ENCODE measurements at places on chromosomes 2 and 18. TPM values are rescaled to one million over a fixed set of nuclear protein-coding genes. Genes with fewer than 3 reads are reported as not detected.

DNA sequence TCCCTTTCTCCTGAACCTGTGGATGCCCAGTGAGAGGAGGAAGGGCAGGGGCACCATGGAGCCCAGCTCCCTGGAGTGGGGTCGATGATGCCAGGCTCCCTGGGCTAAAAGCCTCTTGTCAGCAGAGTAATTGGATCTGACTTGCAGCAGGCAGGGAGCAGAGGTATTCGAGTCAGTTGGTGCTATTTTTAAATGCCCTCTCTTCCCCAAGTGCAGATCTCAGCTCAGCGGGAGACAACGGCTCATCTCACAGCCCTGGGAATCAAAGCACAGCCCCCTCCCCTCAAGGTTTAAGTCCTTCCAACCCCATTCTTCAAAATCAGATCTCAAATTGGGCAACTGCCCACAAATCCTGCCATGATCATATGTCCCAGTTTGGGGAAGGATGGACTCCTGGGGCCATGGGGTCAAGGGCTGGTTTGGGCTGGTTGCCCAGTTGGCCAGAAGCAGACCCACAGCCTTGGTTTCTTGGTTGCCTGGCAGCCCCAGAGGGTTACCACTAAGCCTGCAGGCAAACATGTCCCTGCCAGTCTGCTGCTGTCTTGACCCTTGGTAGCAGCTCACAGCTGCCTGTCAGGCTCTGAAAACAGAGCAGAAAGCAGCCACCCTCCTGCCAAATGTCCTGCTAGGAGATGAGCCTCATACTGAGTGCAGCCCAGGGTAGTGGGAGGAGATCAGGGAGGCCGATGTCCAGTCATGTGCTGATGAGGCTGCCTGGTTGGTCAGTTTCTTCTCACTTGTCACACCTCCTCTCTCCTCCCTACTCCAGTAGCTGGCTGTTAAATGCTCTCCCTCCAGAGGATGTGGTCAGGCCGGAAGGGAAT is 244.9 kb downstream of the LOXHD1 start:
- peak; percentile 35 for DNase-seq

DNA sequence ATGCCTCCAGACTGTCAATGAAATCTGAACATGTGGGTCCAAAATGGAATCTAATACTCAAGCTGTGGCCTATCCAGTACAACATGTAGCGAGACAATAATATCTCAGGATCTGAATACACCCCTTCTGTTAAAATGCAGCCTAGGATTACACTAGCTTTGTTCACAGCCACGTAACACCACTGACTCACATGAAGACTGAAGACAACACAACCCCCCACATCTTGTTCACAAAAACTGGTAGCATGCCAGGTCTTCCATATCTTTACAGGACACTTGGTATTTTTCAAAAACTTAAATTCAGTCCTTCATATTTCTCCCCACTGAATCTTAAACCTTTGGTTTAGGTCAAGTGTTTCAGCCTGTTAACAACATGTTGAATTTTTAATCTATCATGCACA is 84.2 kb downstream of the SLC8A1 start:
- no peak for DNase-seq

GRCh38 chr18:75322206-75322605 is 105.3 kb downstream of the SMIM21 start:
- no peak for DNase-seq

GRCh38 chr2:231012463-231012862 is 16.5 kb downstream of the SPATA3 start:
- DNase-seq = no peak

The GKN2 gene
- polyA plus RNA-seq = not detected

GRCh38 chr2:120428748-120429147 is 82.8 kb downstream of the INHBB start:
- no peak for DNase-seq

DNA sequence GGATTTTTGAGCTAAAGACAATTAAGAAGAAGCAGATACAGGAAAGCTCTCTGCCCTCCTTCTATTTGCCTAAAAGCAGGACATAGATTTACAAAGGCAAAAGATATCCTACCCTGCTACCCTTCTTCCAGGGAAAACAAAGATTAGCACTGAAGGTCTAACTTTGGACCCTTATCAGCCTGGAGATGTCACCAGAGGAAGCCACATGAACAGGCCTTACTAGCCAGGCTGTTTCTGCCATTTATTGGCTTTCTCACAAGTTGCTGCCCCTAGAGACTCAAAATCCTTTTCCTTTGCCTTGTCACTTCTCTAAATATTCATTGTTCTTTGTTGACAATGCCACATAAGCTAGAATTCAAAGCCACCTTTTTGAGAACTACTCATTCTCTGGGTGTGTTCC is 147.3 kb downstream of the B3GNT2 start:
- DNase-seq = no peak

The ZBTB7C gene
- 16.7 TPM for polyA plus RNA-seq

The PRKAG3 gene
- polyA plus RNA-seq = 0.06 TPM

The HOXD3 gene
- polyA plus RNA-seq = 26.0 TPM

- DNase-seq = no peak
Observed at GRCh38 chr2:86037795-86038192, 67.9 kb downstream of the POLR1A start.

The CAVIN2 gene
- polyA plus RNA-seq = 42.6 TPM

DNA sequence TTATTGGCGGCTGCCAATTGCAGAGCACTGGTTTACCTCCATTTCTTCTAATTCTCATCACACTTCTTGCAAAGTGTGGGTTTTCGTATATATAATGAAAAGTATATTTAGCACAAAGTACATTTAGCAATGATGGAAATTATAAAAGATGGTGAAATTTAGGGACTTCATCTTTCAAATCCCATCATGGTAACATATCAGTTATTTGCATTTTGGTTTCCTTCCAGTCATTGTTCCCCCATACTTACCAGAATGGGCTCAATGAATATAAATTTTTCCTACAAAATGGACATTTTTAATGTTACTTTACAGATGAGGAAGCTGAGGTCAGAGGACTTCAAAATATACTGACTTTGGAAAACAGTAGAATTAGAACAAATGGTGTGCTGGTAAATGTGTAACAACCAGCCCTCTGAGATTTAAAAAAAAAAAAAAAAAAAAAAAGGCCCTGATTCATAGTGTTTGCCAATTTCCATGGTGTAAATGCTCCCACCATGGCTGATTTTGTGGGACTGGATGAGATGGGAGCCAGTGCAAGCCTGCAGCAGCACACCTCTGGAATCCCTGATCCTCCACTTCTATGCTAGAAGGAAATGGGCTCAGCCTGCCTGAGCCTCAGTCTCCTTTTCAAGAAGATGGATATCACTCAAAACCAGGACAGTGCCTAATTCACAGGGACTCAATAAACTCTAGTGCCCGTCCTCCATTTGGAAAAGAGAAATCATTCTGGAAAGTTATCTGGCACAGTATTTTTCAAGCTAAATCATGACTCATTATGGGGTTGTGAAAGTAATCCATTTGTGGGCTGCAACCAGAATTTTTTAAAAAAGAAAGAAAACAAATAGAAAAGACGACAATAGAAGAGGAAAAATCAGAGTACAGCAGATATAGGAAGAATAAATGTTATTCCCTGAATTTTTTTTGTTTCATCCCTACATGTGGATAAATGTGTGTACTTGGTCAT is 34.0 kb downstream of the LBH start:
- DNase-seq = no peak

- no peak for DNase-seq
Observed at GRCh38 chr2:29400930-29401653, 285.9 kb downstream of the CLIP4 start.

The PPP1R7 gene
- polyA plus RNA-seq = 79.5 TPM

- no peak for DNase-seq
Observed at GRCh38 chr18:14117606-14118005, 14.6 kb downstream of the ZNF519 start.

The RAX gene
- not detected for polyA plus RNA-seq

The ZNF2 gene
- polyA plus RNA-seq = 8.6 TPM

GRCh38 chr2:127004893-127005600 is 101.9 kb downstream of the BIN1 start:
- DNase-seq = no peak

GRCh38 chr18:34380326-34380725 is 155.6 kb upstream of the NOL4 start:
- DNase-seq = no peak

The FOSL2 gene
- 27.7 TPM for polyA plus RNA-seq

DNA sequence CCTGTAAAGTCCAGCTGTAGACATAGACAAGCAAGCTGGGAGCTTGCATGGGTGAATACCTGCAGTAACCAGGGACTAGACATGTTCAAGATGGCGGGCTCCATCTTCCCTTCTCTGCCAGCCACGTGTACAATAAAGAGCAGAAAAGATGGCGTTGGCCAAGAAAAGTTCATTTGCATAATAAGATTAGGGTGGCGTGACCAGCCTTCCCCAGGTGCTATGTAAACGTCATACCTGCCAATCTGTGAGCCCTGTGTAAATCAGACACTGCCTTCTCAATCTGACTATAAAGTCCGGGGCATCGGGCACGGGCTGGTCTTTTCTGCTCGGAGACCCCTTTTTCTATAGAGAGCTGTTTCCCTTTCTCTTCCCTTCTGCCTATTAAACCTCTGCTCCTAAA is 101.6 kb upstream of the XPO1 start:
- DNase-seq = no peak

GRCh38 chr2:49982871-49983270 is 828.6 kb upstream of the FSHR start:
- no peak for DNase-seq

GRCh38 chr2:120986898-120987650 is 251.4 kb downstream of the GLI2 start:
- DNase-seq = no peak

DNA sequence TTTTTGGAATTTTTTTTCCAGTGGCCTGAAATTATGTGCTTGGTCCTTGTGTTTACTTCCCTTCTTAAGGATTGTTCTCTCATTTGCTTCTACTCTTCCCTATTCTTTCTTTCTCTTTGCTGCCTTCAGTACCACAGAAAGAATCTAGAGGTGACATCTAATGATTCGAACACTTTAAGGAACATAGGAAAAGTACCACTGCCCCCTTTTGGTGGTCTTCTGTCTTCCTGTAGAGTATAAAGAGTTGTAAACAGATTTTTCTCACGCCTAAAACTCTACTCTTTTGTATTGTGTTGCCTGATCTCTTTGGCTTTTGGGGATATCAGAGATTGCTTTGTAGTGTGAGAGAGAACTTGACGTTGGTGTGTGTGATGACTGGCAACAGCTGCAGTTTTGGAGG is 7.0 kb upstream of the SCTR start:
- DNase-seq = no peak

The ERICH2 gene
- polyA plus RNA-seq = 2.5 TPM

- peak; percentile 49 for DNase-seq
Observed at GRCh38 chr2:196592331-196592910, 47.1 kb upstream of the CCDC150 start.

GRCh38 chr2:130981667-130982066 is 111.6 kb downstream of the FAM168B start:
- no peak for DNase-seq

GRCh38 chr2:168467729-168468128 is 11.7 kb downstream of the CERS6 start:
- no peak for DNase-seq

The CD226 gene
- 2.7 TPM for polyA plus RNA-seq

The EFEMP1 gene
- polyA plus RNA-seq = 86.6 TPM

GRCh38 chr2:43027097-43027873 is 199.1 kb downstream of the ZFP36L2 start:
- no peak for DNase-seq

The AQP12B gene
- polyA plus RNA-seq = 0.66 TPM

GRCh38 chr2:29763371-29763770 is 158.0 kb downstream of the ALK start:
- peak; percentile 76 for DNase-seq

GRCh38 chr2:170812710-170813600 is 3.7 kb upstream of the GAD1 start:
- peak; percentile 86 for DNase-seq

- DNase-seq = no peak
Observed at GRCh38 chr2:186130748-186131641, 355.1 kb upstream of the ZC3H15 start.

- DNase-seq = no peak
Observed at GRCh38 chr2:26587994-26588393, 53.2 kb downstream of the CIB4 start.

DNA sequence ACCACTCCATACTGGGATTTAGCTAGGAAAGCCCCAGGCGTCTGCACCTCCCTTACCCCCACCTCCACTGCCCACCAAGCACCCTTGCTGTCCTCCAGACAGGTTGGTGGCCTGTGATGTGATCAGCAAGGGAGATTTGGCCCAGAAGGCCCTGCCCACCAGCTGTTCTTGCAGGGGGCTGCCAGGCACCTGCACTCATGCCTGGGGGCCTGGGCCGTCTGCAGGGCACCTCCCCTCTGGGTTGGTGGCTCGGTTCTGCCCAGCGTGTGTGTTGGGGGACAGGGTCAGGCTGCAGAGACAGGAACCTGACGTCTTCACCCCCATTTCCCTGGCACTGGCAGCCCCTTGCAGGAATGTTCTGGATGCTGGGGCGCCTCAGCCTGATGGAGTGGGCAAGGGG is 5.8 kb downstream of the DNMT3A start:
- DNase-seq = no peak

DNA sequence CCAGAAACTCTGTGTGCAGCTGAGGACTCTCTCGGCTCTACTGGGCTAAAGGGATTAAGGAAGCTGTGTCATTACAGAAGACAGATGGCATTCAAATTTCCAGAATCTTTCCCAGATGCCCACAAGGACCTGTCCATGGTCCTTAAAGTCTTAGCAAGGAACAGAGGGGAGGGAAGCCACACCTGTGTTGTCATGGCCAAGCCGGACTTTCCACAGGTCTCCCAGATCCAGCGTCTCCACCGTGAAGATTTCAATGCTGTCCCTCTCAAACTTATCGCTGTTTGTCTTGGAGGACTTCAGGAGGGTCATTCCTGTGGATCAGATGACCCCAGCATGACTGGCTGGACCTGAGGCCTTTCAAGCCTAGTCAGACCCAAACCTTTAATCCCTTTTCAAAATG is 114.5 kb downstream of the LOXHD1 start:
- DNase-seq = peak; percentile 49

The OTOS gene
- polyA plus RNA-seq = not detected

- no peak for DNase-seq
Observed at GRCh38 chr2:232400256-232401015, 6.2 kb upstream of the ALPG start.

DNA sequence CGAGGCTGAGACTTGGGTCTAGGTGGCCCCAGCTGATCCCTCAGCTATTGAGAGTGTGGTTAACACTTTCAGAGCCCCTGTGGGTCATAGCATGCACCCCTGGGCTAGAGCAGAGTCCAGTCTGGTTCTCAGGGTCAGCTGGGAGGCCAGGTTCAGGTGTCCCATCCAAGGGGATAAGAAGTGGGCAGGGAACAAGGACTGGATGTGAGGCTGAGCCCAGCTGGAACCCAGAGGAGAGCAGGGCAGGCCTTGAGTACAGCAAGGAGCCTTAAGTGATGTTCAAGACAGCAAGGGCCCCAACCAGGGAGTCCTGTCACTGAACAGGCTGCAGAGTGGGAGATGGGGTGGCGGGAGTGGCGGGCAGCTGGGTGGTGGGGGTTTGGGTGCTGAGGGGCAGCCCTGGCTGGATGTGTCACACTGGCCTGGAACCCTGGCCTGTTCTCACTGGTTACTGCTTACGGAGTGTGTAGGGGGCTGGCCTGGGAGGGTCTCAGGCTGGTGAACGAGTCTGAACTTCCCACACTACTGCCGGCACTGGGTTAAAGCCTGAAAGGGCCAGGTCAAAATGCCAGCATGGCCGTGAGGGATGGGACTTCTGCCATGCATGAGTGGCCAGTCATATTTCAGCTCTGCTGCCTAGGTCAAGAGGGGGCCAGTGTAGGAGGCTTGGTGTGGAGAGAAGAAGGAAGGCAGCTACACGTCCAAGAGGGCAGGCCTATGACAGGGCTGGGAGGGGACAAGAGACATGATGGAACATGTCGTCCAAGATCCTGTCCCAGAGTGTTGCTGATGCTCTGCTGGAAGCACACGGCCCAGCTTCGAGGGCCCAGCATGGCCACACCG is 13.6 kb downstream of the TMEM185B start:
- no peak for DNase-seq

The CARF gene
- 21.1 TPM for polyA plus RNA-seq

GRCh38 chr2:37827911-37828511 is 97.1 kb upstream of the RMDN2 start:
- DNase-seq = peak; percentile 67

Data from renal pelvis (tissue), 12 donors.